Stimulated activated CD8-positive, alpha-beta memory T cell treated with anti-CD3 and anti-CD28 coated beads, Interleukin-4, amount 100 ng/mL, for 1 hour (primary cell): ENCODE measurements at places on chromosomes 2 and 18.

DNA sequence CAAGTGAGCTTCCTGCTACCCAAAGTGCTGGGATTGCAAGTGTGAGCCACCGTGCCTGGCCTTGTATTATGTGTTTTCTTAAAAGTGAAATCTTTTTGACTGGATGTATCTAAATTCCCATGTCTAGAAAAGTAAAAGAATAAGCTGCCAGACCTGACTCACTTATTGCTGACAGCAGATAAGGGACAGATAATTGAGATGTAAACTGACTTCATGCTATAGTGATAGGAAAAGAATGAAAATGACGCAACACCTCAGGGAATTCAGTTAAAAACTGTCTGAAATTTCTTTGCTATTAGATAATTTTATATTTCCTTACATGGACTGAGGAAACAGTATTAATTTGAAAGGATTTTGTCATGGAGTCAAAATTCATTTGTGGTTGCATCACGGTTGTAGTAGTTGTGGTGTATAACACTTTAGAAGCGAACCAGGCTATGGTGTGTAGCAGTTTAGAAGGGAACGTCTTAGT is 19.4 kb downstream of the TTC27 start:
- no peak for DNase-seq

DNA sequence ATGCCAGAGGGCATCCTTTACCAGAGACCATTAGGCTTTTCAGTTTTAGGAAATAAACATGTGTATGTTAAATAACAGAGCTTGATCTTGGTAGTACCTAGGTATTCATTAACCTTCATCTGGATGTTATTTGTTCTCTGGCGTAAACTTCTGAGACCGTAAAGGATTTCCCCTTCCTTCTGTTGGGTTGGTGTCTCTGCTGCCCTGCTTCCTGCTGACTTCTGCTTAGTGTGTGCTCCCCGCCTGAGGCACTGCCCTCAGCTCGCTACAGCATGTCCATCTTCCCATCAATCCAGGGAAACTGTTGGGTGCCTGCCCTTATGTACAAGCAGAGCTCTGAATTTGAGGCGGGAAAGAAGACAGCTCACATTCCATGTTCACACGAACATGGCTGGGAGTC is 177.9 kb downstream of the TPGS2 start:
- no peak for DNase-seq

- no peak for DNase-seq
These were observed 70.8 kb upstream of the SMAD7 start for GRCh38 chr18:49021433-49022129.

DNA sequence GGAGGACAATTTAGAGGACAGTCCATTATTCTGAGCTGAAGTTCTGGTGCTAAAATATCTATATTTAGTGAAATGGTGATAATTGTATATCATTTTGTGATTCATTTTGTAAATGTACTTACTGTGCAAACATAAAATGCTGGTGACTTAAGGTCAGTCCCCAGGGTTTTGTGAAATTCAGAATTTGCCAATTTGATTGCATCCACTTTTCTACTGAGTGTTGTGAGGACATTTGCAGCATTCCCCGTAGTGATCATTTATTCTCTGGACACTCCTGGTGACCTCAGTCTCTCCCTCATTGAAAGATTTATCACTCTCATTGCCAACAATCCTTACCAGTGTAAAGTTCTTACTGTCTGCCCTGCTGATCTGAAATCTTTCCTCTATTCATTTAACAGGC is 98.2 kb downstream of the SOCS6 start:
- DNase-seq, result no peak

DNA sequence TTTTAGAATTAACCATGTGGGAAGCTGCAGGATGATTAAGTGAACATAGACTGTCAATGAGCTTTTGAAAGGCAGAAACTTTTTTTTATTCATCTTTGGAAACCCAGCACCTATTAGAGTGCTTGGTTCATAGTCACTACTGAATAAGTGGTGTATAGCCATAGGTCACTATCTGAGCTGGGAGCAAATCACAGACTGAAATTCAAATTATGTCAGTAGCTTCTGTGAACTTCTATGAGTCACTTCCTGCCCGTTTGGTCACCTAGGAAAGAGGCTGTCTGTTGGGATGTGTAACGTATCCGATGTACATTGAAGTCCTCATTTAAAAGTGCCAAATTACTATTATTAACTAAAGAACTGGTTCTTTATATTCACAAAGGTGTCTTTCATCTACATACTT is 20.5 kb upstream of the SLC40A1 start:
- DNase-seq, result no peak

GRCh38 chr2:45929674-45930395 is 278.4 kb downstream of the PRKCE start:
- no peak for DNase-seq

GRCh38 chr2:232367591-232368233 is 10.8 kb upstream of the ALPP start:
- DNase-seq, result no peak

DNA sequence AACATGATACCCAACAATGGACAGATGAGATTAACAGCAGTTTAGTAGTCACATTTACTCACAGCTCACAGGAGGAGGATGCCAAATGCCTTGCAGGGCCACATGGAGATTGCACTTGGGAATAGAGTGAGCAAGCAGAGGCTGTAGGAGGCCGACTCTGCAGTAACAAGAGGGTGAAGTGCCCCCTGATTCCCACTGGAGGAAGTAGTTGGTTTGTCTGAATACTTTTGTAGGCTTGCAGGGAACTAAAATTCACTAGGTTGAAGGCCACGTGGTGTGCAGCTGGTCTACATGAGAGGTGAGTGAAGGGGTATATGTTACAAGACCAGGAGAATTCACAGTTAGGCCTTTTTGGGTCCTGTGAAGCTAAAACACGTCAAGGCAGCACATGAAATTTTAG is 419.3 kb upstream of the TNP1 start:
- DNase-seq, result no peak

- no peak for DNase-seq
These were observed 114.1 kb upstream of the PKDCC start for GRCh38 chr2:41933585-41934320.

GRCh38 chr18:58456625-58457024 is 172.3 kb downstream of the ALPK2 start:
- DNase-seq, result no peak

DNA sequence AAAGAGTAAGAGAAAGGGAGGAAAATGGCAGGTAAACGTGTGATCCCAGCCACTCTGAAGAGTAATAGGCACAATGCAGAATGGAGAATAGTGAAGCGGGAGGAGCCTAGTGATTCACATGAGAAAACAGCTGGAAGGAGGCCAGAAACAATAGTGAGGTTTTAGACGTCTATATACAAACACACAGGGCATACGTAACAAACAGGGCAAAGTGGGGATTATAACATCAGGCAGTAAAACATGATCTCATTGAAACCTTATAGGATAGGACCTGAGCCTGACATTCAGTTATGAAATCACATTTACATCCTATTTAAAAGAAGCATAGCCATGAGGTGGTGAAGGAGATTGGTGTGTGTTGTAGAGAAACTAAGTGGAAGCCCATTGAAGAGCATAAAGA is 33.0 kb upstream of the GATA6 start:
- DNase-seq, result no peak

GRCh38 chr2:186709529-186710450 is 15.9 kb downstream of the FAM171B start:
- DNase-seq, result no peak

GRCh38 chr2:49026706-49027105 is 127.6 kb downstream of the FSHR start:
- no peak for DNase-seq

GRCh38 chr18:13566941-13567746 is 159.2 kb downstream of the FAM210A start:
- no peak for DNase-seq

DNA sequence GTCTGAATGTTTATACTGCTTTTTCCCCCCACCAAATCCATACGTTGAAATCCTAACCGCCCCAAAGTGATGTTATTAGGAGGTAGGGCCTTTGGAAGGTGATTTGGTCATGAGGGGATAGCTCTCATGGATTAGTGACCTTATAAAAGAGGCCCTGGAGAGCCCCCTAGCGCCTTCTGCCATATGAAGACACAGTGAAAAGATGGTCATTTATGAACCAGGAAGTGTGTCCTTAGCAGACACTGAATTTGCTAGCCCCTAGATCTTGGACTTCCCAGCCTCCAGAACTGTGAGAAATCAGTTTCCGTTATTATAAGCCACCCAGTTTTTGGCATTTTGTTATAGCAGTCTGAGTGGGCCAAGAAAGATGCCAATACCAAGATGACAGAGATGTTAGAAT is 7.2 kb upstream of the TSN start:
- no peak for DNase-seq

- no peak for DNase-seq
These were observed 85.4 kb downstream of the DYSF start for GRCh38 chr2:71538656-71539265.

- DNase-seq, result no peak
These were observed 493 bp downstream of the UCN start for GRCh38 chr2:27307545-27308358.
